ENCODE measurements at places on chromosomes 6 and 20.

GRCh38 chr6:133590196-133590595, 298.7 kb upstream of the TCF21 start:
- DNase-seq = no peak

DNA sequence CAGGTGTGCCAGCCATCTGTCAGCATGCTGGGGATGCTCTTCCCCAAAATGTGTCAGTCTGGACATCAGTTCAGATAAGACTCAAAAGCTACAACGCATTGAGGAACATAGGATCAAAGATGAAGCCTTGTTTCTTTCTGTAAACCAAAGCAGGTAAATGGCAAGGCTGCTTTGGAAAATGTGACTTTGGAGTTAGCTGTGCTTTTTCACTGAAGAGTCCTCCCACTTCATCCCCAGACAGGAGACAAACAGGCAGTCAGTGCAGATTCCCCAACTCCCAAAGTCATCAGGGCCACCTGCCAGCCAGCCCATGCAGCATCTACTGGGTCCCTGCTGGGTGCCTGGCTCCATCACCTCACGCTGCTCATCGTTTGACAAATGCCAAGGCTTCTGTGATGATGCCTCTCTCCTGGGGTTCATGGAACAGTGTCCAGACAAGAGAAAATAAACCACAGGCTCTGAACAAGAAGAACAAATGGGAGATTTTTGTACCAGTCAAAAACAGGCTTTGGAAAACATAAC, 205.0 kb upstream of the BTBD3 start:
- no peak for DNase-seq

GRCh38 chr20:1894471-1894950, 696 bp upstream of the SIRPA start:
- no peak for DNase-seq

GRCh38 chr6:168131464-168132415, 52.7 kb upstream of the FRMD1 start:
- DNase-seq = no peak

GRCh38 chr6:168345896-168346754, 26.5 kb upstream of the DACT2 start:
- DNase-seq = no peak

GRCh38 chr6:135532559-135532958, 35.0 kb upstream of the AHI1 start:
- DNase-seq = no peak

- DNase-seq = no peak
Measured at GRCh38 chr6:140346428-140346827, 972.0 kb upstream of the CITED2 start.

- DNase-seq = no peak
Measured at GRCh38 chr20:40631119-40631631, 57.9 kb downstream of the MAFB start.

- DNase-seq = no peak
Measured at GRCh38 chr6:142975365-142975764, 30.4 kb upstream of the HIVEP2 start.

DNA sequence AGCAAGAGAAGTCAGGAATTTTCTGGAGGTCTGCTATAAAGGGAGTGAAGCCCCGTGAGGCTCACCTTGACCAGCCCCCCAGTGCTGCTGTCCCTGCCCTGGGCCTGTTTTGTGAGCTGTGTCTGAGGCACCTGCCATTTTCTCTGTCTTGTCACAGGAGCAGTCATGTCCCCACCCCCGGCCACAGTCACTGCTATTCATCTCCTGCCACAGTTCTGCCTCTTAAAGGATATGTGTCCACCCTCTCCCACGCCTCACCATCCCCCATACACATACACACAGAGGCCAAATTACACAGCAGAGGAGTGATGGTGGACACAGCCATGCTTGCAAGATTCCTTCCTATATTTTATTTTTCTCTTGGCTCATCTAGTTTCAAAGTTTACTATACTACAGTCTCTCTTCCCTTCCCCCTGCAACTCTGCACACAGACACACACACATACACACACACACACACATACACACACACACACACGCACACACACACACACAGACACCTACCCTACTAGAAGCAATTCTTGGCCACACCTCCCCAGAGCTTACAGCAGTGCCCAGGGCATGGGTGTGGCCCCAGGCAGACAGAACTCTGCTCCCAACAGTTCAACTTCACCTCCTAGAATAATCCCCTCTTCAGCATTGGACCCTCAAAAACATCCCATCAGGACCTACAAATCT, 68.7 kb upstream of the TAB2 start:
- no peak for DNase-seq

GRCh38 chr6:117008618-117009017, 131.6 kb downstream of the RFX6 start:
- no peak for DNase-seq

- no peak for DNase-seq
Measured at GRCh38 chr6:113994934-113995342, 24.0 kb upstream of the HDAC2 start.

GRCh38 chr20:60057866-60058807, 99.9 kb downstream of the CDH26 start:
- DNase-seq = peak; percentile 30

DNA sequence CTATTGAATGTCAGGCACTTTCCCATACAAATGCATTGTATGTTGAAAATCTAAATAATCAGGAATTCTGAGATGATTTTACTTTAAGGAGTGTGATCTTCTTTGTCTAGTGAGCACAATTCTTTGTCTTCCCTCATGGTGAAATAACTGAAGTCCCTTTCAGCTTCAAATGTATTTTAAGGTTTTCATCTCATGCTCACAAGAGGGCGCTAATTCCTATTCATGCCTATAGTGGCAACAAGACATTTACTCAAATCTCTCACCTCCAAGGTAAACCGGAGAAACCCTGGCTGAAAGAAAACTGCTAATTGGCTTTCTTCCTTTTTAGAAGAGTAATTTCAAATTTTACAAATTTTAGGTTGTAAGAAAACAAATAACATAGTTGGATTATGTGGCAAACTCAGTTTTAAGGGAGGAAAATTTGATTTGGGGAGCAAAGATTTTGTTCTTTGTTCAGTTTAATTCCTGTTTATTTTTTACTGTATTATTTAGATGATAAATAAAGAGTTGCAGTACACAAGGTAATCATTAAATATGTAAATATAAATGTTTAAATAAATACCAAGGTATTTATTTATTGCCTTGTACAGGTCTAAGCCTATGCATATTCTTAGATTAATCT, 69.1 kb downstream of the SLC35F1 start:
- DNase-seq = no peak

DNA sequence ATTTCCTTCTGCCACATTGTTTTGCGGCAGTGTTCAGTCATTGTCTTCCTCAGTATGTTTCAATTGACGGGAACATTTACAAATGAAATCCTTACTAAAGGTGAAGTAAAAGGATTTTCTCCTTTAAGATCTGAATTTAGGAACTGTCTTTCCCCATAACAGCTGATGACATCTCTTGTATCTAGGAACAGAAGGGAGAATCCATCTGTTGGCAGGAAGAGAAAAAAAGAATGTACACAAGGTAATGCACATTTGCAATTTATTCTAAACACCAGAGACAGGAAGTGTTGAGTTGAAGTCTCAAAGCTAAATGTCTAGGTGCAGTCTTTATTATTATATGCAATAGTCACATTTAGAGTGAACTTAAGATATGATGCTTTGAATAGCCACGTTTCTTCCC, 334.5 kb downstream of the HDGFL1 start:
- no peak for DNase-seq

DNA sequence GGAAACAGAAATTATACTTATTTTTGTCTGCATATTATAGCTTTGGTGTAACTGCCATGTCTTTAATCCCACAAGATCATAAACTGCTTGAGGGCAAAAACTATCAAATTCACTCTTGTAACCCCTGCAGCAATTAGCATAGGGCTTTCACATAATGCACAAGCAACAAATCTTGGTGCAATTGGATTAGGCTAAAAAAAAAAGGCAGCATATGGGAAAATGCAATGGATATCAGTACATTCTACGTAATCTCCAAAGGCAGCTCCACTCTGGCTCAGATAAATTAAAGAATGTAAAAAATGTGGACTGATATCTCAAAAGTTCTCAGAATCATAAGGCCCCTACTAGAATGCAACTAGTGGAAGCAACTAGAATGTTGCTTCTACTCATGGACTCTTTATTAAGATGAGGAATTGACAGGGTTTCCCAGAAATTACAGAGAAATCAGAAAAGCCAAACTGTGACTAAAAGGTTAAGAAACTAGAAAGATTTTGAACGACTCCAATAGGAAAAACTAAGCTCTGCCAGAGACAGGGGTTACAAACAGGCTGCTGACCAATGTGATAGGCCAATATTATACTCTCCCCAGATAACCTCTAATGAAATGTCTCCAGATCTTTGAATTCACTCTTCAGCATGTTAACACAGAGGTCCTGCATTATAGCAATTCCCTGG, 55.0 kb downstream of the FILIP1 start:
- DNase-seq = no peak

DNA sequence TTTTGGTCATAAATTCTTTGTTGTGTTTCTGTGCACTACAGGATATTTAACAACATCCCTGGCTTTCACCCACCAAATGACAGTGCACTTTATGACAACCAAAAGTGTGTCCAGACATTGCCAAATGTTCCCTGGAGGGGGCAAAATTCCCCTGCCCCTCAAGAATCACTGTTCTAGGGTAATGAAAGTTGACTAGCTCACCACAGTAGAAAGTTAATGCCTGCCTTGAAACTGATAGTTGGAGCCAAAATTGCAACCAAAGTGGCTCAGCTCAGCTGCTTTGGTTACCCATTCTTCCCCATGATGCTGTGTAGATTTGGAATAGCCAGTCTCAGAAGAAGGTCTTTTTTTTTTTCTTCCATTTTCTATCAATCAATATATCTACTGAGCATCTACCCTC, 150.6 kb downstream of the RALGAPA2 start:
- DNase-seq = no peak

DNA sequence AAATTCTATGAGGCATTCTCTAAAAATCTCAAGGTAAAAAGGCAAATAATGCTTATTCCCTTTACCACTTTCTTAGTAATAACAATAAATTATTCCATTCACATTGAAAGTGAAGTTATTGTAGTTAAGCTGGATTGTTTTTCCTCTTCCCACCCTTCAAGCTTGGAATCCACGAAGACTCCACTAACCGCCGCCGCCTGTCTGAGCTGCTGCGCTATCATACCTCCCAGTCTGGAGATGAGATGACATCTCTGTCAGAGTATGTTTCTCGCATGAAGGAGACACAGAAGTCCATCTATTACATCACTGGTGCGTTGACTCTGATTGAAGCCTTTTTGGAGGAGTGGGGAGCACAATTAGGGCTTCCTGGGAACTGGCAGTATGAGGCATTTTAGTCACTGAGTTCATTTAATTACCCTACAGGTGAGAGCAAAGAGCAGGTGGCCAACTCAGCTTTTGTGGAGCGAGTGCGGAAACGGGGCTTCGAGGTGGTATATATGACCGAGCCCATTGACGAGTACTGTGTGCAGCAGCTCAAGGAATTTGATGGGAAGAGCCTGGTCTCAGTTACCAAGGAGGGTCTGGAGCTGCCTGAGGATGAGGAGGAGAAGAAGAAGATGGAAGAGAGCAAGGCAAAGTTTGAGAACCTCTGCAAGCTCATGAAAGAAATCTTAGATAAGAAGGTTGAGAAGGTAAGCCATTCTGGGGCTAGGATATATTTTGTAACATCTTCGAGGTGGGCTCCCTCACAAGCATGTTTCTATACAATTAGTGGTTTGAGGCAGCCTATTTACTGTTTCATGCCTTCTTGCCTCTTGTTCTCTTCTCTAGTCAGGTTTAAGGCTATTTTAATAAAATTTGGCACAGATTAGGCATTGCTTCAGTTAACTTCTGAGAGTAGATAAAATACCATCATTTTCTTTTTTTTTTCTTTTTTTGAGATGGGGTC, 4.9 kb downstream of the HSP90AB1 start:
- DNase-seq = no peak

DNA sequence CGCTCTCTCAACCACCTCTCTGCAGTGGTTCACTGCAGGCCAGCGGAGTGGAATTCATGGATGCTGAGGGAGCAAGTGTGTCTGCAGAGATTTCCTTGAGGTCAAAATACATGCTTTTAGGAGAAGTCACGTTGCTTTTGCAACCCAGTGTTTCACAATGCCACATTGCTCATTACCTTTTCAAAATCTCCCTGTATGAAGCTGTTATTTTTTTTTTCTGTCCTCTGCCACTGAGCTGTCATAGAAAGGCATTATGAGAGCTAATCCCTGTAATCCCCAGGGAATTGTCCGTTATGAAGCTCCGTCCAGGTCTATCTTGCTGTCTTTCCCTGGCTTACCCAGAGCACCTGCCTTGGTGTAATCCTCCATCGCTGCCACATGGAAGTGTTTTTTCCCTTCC, 60.5 kb upstream of the SLC22A23 start:
- DNase-seq = no peak

DNA sequence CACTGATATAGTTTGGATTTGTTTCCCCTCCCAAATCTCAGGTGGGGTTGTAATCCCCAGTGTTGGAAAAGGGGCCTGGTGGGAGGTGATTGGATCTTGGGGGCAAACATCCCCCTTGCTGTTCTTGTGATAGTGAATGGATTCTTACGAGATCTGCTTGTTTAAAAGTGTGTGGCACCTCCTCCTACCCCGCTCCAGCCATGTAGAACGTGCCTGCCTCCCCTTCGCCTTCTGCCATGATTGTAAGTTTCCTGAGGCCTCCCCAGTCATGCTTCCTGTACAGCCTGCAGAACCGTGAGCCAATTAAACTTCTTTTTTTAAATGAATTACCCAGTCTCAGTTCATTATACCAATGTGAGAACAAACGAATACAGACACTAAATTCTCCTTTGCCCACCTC, 26.7 kb downstream of the SLC52A3 start:
- DNase-seq = no peak

DNA sequence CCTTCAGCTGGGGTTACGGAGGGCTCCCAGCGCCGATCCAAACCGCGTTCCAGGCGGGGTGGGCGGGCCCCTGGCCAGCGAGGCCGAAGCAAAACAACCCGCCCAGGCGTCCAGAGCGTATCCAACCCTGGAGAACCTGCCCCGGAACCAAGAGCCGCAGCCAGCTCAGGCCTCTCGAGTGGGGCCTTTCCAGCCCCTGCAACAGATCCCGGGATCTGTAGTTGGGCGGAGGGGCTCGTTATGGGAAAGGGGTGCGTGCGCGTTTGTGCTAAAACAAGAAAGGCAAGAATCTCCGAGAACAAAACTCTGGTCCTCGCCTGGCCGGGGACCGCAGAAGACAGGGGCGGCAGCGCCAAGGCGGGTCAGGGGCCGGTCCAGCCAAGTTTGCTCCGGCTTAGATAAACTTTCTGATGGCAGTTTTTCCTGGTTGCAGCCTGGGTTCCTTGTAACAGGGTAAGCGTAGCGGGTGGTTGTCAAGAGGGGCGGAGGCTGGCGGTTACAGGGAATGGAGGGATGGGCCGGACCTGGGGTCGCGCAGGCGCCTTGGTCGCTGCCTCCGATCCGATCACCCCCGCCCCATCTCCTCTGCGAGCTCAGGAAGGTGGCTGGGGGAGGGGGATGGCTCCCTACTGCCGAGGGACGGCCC, 448 bp upstream of the RIN2 start:
- DNase-seq = no peak

GRCh38 chr20:62753626-62754025, 42.6 kb upstream of the MRGBP start:
- no peak for DNase-seq

GRCh38 chr6:110520992-110521543, 44.7 kb upstream of the SLC22A16 start:
- DNase-seq = no peak

GRCh38 chr6:45571159-45571558, 193.4 kb upstream of the SUPT3H start:
- no peak for DNase-seq

Measured in activated naive CD4-positive, alpha-beta T cell treated with Interleukin-2 at 50 U/mL for 16 hours (primary cell).